Natural killer cell treated with Interleukin-12 subunit alpha and Interleukin-12 subunit beta and Interleukin-15 and Interleukin-18, amount 100 ng/mL, for 72 hours (primary cell): ENCODE measurements at places on chromosomes 7 and 10. TPM values are rescaled to one million over a fixed set of nuclear protein-coding genes. Genes with fewer than 3 reads are reported as not detected.

DNA sequence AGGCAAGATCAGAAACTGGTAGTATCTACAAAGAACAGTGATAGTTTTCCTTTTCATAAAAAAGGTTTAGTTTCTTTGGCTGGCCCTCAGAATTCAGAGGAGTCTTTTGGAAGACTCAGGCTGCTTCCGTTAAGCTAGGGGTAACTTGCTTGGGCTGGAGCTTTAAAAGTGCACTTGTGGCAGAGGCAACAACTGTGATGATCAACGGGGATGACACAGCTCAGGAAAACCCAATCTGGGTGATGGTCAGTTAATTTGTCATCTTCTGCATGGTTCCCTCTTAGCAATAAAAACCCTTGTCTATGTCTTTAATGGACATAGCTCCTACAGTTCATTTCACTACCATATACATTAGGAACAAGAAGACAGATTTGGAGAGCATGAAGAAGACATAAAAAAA, 46.7 kb downstream of the SGMS1 start:
- H3K36me3 ChIP-seq: no peaks in the 10 kb centered on the region
- peak overlapping the region; percentile 43 for H3K27ac ChIP-seq
- DNase-seq: no peak
- peak overlapping the region; percentile 21 for H3K4me3 ChIP-seq
- peaks cover 50% of the 10 kb centered on the region for H3K4me1 ChIP-seq
- H3K27me3 ChIP-seq: no peaks in the 10 kb centered on the region

GRCh38 chr10:35452171-35452570, 115.9 kb downstream of the CCNY start:
- H3K27ac ChIP-seq: no peak overlapping the region
- no peaks in the 10 kb centered on the region for H3K27me3 ChIP-seq
- no peak for DNase-seq
- H3K36me3 ChIP-seq: no peaks in the 10 kb centered on the region
- no peak overlapping the region for H3K4me3 ChIP-seq
- H3K4me1 ChIP-seq: peaks cover 61% of the 10 kb centered on the region

- no peaks in the 10 kb centered on the region for H3K36me3 ChIP-seq
Measured at GRCh38 chr7:69668339-69668870, 70.1 kb downstream of the AUTS2 start.

DNA sequence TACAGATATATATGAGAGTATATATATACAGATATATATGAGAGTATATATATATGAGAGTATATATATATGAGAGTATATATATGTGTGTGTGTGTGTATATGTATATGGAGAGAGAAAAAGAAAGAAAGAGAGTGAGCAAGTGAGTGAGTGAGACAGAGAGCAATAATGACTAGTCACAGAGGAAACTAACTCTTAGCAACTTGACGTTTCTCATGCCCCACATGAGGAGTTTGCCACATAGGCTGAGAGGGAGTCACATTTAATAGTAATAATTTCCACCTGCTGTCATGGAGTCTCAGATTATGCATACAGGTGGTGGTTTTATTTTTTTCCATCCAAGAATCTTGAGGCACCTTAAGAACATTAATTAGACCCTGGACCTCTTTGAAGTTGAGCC, 199.9 kb downstream of the GATA3 start:
- peaks cover 5% of the 10 kb centered on the region for H3K4me1 ChIP-seq
- no peak for DNase-seq
- H3K27ac ChIP-seq: no peak overlapping the region
- H3K4me3 ChIP-seq: no peak overlapping the region
- H3K27me3 ChIP-seq: no peaks in the 10 kb centered on the region
- peaks cover 5% of the 10 kb centered on the region for H3K36me3 ChIP-seq

DNA sequence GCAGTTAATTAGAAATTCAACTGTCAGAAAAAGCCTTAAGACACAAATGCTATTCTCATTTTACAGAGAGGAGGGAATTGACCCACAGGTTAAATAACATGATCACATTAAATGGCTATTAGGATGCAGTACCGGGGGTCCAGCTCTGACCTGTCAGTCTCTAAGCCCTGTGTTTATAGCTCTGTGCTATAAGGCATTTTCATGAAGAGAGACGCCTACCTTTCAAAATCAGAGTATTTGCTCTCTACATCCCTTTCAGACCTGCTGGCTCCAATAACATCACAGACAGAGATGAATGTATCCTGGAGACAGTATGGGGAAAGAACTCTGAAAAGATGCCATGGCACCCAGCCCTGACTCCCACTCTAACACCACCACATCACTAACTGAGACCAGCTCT, 189.9 kb upstream of the PRSS58 start:
- H3K4me3 ChIP-seq: no peak overlapping the region
- no peak overlapping the region for H3K27ac ChIP-seq
- peaks cover 2% of the 10 kb centered on the region for H3K4me1 ChIP-seq
- DNase-seq: no peak

GRCh38 chr10:86205306-86206239, 161.0 kb downstream of the GRID1 start:
- no peaks in the 10 kb centered on the region for H3K36me3 ChIP-seq
- no peaks in the 10 kb centered on the region for H3K4me1 ChIP-seq
- no peak for DNase-seq
- no peaks in the 10 kb centered on the region for H3K27me3 ChIP-seq

- no peak overlapping the region for H3K4me3 ChIP-seq
- H3K27me3 ChIP-seq: no peaks in the 10 kb centered on the region
Measured at GRCh38 chr7:75689246-75690099, 49.3 kb downstream of the HIP1 start.

TUBB8 gene
- not detected for total RNA-seq
